ENCODE measurements at places on chromosomes 1 and 21.

GRCh38 chr1:88662723-88663122 is 21.4 kb upstream of the PKN2 start:
- DNase-seq: no peak

DNA sequence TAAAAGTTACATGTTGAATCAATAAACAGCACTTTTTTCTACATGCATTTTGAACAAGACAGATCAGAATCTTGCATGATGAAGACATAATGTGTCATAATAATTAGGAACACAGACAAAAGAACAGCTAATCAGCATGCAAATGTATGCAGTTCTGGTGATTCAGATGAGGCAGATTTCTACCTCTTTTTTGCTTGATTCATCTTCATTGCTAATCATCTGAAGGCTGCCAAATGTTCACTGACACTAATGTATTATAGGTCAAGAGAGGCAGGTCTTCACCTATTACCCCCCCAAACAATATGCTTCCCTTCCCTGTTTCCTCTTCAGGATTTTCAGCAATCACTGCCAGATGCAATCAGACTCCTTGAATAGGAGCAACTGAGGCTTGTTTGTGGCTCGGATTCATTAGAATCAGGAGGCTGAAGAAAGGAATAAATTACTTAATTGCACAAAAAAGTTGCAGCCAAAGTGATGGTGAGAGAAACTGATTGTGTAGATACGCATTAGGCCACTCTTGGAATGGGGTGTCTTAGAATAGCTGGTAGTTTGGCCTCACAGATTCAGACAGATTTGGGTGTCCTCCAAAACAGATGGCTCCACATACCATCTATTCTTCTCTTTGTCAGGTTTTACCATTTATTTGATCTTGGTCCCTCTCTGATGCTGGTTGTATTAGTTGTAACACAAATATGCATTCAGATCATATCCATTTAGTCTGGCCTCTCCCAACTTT is 275.4 kb downstream of the RPS6KC1 start:
- no peak for DNase-seq

- no peak for DNase-seq
Observed at GRCh38 chr1:103230061-103230460, 121.7 kb upstream of the COL11A1 start.

- DNase-seq: no peak
Observed at GRCh38 chr1:15578921-15579682, 5.7 kb downstream of the AGMAT start.

DNA sequence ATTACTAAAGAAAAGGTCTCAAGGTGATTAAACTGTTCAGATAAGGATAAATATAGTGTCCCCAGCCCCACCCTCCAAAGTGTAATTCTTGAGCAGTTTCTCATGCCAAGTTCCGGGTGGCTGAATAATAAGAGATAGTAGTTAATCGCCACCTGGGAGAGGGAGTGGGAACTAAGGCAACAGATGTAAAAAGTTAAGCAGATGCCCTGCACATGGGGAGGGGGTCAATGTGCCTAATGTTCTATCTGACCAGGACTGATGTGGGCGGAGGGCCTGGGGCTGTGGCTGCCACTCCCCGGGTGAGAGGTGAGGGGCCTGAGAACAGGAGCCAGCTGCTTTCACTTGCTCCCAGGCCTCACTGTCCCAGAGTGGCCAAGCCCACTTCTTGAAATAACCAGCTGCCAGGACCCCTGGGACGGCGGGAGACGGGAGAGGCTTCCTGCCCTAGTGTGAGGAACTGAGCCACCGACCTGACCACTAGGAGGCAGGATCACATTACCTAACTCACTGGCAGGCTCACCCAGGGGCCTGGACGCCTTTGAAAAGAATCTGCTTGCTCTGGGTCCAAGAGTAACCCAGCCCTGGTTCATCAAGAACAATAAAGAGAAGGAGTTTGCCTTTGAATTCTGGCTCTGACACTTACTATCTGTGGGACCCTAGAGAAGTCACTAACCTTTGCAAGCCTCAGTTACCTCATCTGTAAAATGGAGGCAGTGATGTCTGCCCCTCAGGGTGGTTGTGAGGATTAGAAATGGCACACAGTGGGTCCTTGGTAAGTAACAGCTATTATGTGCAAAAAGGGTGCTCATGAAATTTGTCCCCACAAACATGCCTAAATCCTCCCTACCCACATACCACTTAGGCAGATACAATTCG is 179.2 kb downstream of the ATG4C start:
- peak; percentile 62 for DNase-seq

DNA sequence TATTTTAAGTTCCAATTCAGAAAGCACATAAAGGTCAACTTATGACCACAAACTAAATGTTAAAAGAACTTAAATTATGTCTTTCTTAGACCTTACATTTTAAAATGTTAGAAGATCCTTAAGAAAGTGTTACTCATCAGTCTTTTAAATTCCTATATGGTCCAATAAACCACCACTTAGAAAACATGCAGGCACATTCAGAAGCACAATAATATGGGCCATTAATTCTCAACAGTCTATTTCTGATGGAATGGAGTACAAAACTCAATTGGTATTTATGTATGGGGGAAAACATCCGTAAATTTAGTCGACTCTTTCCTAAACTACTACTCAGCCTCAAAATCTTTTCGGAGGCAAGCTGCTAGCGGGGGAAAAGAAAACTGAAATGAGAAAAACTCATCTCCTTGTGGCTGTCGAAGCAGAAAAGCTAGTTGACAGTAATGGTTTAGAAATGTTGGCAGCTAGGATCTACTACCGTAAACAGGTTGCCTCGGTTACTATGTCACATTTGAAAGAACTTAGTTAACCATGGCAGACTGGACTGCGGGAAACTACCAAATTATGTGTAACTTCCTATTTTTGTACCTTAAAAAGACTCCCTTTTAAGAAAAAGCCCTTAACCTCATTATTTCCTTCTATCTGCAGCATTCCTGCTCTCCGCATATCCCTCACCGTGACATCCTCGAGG is 1.0 kb downstream of the TRMT1L start:
- peak; percentile 16 for DNase-seq

GRCh38 chr21:35232545-35233176 is 183.6 kb upstream of the RUNX1 start:
- DNase-seq: peak; percentile 60

DNA sequence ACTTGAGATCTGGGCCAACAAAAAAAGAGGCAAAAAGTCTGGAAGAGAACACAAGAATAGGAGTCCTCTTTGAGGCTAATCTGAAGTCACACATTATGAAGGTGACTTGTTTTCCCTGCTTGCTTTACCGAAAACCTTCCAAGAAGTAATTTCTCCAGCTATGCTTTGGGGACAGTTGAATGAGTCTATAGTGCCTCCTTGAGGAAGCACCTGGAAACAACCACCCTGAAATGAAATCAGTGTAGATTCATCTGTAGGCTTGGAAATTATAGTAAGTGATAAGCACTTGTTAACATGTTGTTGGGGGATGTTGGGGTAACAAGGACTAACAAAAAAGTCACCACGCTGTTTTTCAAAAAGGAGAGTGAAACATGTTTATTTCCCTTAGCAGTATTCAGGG is 23.4 kb upstream of the RPTN start:
- DNase-seq: no peak

GRCh38 chr1:109484519-109484975 is 842 bp downstream of the ATXN7L2 start:
- no peak for DNase-seq

- DNase-seq: peak; percentile 44
Observed at GRCh38 chr1:11594222-11594621, 60.0 kb downstream of the FBXO2 start.

GRCh38 chr1:22739648-22740385 is 29.2 kb downstream of the EPHB2 start:
- DNase-seq: peak; percentile 77

- DNase-seq: no peak
Observed at GRCh38 chr1:22540337-22540736, 23.0 kb upstream of the EPHA8 start.

DNA sequence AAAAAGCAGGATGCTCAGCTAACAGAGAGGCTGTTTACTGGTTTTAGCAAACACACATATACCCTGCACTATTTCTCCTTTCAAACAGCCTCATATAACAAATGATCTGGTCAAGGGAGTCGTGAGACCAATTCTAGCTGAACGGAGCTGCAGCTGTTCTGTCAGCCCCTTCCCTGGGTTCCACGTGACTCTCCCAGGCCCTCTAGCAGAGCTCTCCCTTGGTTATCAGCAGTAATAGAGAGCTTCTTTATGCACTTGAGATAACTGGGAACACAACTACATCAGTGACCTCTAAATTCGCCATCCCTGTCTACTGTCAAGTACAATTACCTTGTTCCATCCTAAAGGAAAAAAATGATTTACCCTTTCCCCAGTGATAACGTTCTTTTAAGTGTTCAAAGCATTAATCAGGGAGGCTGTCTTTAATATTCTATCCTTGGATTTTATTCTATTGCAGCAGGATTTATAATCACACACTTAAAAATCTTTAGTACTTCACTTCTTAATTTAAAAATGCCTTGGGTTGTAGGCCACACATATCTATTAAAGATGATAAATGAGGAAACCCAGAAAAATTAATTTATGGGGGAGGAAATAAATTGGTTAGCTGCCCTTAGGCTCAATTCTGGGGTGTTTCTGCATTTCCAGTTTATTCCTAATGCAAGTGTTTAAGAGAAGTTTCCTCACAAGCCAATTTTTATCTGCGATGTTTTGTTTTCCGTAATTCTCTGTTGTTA is 28.2 kb downstream of the PTGER3 start:
- DNase-seq: no peak

GRCh38 chr1:89939693-89940438 is 55.0 kb upstream of the ZNF326 start:
- DNase-seq: no peak

DNA sequence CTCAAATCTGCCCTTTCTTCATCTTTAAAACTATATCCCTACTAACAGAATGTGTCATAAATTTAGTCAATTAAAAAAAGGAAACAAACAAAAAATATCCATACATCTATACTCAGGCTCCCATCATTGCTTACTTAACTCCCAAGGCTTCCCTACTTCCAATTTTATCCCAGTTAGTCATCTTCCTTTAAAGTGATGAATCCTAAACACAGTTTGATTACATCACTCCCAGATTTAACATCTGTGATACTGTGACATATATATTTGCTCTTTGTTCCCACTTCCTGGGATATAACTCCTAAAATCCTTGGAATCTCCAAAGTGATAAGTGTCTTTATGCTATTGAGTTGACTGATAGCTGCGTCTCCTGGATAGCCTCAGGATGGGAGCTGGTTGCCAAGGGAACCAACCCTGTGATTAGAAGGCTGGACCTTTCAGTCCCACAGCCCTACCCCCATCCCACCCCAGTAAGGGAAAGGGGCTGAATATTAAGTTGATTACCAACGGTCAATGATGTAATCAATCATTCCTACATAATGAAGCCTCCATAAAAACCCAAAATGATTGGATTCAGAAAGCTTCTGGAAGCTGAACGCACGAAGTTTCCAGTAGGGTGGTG is 21.6 kb downstream of the GLMN start:
- no peak for DNase-seq

GRCh38 chr1:210446479-210446878 is 117.8 kb downstream of the HHAT start:
- DNase-seq: peak; percentile 49

DNA sequence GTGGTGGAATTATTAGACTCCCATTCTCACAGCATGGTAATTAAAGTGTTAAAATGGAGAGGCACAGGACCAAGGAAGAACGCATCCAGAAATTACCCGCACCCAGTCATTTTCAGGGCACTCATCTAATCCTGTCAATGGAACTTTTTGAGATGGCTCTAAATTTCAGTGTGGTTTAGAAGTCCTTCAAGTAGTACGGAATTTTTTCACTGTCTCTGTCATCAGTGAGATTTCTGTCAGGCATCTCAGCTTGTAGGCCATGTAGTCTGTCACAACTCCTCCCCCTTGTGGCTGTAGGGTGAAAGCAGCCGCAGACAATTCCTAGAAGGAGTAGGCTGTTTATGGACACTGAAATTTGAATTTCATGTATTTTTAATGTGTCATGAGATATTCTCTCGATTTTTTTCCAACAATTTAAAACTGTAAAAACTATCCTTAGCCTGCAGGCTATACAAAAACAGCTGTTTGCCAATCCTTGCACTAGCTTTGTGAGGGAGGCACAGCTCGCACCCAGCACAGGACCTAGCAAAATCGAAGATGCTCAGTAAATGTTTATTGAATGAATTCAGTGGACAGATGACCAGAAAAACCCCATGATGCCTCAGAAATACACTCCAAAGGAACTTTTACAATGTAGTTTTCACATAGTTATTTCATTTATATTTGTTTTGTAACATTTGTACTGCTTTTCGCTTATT is 6.6 kb upstream of the NUP133 start:
- DNase-seq: peak; percentile 88

GRCh38 chr1:231170875-231171274 is 9.0 kb downstream of the TRIM67 start:
- DNase-seq: no peak

DNA sequence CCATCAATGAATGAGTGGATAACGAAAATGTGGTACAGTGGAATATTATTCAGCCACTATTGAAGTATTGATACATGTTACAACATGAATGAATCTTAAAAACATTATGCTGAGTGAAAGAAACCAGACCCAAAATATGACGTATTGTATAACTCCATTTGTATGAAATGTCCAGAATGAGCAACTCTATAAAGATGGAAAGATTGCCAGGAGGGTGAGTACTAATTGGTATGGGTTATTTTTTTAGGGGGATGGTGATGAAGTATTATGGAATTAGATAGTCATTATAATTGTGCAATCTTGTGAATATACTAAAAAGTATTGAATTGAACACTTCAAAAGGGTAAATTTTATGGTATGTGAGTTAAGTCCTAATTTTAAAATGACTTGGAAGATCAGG is 278.6 kb downstream of the SIPA1L2 start:
- no peak for DNase-seq

- no peak for DNase-seq
Observed at GRCh38 chr21:36127250-36127904, 7.5 kb upstream of the CBR3 start.

- DNase-seq: peak; percentile 35
Observed at GRCh38 chr21:37550618-37551330, 184.2 kb downstream of the DYRK1A start.

DNA sequence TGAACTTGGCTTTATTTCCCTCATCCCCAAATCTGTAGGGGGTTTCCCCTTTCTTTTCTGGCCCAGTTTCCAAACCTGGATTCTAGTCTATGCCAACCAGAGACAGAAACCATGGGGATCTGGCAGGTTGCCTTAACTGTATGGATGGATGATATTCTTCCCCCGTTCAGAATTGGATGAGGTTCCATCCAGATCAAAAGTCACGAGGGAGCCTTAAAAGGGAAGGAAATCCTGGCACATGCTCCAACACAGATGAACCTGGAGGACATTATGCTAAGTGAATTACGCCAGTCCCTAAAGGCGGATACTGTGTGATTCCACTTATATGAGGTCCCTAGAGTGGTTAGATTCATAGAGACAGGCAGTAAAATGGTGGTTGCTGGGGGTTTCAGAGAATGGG is 124.4 kb downstream of the HUNK start:
- peak; percentile 44 for DNase-seq

DNA sequence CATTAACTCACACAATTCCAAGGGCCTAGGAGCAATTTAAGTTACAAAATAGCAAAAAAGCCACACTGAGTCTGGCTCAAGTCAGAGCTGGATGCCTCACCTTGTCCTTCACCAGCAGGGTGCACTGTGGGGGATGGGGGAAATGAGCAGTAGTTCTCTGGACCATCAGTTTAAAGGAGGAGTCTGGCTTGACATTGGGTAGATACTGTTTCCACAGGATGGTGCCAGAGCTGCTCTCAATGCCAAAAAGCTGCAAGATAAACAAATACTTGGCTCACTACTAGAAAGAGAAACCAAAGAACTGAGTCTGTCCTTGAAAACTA is 18.8 kb downstream of the EMC1 start:
- peak; percentile 26 for DNase-seq

GRCh38 chr1:91412371-91412770 is 7.7 kb upstream of the HFM1 start:
- no peak for DNase-seq
